ENCODE measurements at places on chromosomes 7 and 10. TPM values are rescaled to one million over a fixed set of nuclear protein-coding genes. Genes with fewer than 3 reads are reported as not detected.
A peak's percentile ranks its signal among the peaks of the same experiment; 100 is the strongest.

CACUL1 gene
- 25.6 TPM for total RNA-seq

PNLIPRP1 gene
- total RNA-seq: not detected

LCOR gene
- total RNA-seq: 34.0 TPM

SLC13A1 gene
- total RNA-seq: not detected

DNA sequence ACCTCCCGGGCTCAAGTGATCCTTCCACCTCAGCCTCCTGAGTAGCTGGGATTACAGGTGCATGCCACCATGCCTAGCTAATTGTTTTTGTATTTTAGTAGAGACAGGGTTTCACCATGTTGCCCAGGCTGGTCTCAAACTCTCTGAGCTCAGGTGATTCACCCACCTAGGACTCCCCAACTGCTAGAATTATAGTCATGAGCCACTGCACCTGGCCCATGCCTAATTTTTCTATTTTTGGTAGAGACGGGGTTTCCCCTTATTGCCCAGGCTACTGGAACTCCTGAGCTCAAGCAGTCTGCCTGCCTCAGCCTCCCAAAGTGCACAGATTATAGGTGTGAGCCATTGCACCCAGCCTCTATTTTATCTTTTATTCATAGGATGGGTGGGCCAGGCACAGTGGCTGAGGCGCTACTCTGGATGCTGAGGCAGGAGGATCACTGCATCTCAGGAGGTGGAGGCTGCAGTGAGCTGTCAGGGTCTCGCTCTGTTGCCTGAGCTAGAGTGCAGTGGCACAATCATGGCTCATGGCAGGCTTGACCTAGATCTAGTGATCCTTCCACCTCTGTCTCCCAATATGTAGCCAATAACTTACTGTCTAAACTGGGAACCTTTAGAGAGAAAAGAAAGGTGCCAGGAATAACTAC lies 31.3 kb upstream of the STOX1 start:
- DNase-seq: no peak
- no peak overlapping the region for H3K27ac ChIP-seq
- peaks cover 20% of the 10 kb centered on the region for H3K36me3 ChIP-seq

DNA sequence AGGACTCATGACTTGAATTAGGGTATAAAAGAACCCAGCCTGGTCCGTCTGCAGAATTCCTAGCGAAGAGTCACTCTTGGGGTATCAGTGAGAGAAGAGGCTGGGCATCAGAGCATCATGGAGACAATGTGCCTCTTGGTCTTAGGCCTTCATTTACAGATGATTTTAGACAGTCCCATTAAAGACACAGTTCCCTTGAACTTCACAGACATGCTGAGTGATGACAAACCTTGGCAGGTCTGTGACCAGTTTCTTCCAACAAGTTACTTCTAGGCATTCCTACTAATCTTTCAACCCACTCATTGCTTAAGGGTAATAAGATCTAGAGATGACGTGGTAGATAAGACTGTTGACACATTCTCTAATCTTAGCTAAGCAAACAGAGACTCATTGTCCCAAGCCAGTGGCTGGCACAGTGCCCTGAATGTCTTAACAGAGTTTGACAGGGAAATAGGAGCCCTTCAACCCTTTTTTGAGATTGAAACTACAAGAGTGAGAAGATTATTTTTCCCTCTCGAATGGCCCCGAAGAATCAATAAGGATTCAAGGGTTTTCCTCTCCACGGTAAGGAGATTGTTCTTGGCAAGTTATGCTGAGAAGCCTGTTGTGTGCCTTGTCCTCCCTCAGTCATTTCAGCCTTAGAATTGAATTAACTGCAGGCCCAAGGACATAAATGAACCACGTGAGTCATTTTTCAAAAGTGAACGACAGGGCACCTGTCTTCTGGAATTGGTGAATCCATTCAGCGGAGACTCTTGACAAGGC lies 281.1 kb downstream of the CCDC3 start:
- no peaks in the 10 kb centered on the region for H3K27me3 ChIP-seq
- no peak overlapping the region for H3K4me3 ChIP-seq
- DNase-seq: no peak

GRCh38 chr10:15661574-15661973 lies 58.1 kb downstream of the ITGA8 start:
- no peak for DNase-seq
- no peak overlapping the region for H3K4me3 ChIP-seq
- no peak overlapping the region for H3K27ac ChIP-seq
- H3K4me1 ChIP-seq: no peaks in the 10 kb centered on the region

DNA sequence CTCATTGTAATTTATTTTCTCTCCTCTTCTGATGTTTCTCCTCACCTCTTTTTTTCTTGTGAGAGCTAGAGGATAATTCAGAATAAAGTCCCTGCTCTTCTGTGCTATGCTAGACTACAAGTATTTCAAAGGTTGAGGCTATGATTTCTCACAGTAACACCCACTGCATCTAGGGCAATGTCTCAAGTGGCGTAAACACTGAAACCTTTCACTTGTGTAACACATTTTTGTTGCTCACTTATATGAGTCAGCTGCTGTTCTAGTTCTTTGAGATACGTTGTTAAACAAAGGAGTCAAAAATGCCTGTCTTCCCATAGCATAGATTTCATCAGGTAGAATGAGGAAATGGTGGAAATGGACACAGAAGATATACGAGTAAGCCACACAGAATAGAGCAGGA lies 305.1 kb upstream of the PITRM1 start:
- peaks cover 10% of the 10 kb centered on the region for H3K4me1 ChIP-seq
- H3K27ac ChIP-seq: no peak overlapping the region
- H3K36me3 ChIP-seq: peaks cover 1% of the 10 kb centered on the region
- no peak overlapping the region for H3K4me3 ChIP-seq
- peaks cover 20% of the 10 kb centered on the region for H3K27me3 ChIP-seq

GRCh38 chr10:109405338-109405737 lies 518.0 kb downstream of the XPNPEP1 start:
- H3K36me3 ChIP-seq: no peaks in the 10 kb centered on the region
- no peaks in the 10 kb centered on the region for H3K4me1 ChIP-seq
- H3K4me3 ChIP-seq: no peak overlapping the region
- H3K27me3 ChIP-seq: no peaks in the 10 kb centered on the region

- H3K4me1 ChIP-seq: no peaks in the 10 kb centered on the region
- H3K27ac ChIP-seq: no peak overlapping the region
- no peaks in the 10 kb centered on the region for H3K36me3 ChIP-seq
- DNase-seq: no peak
Measured at GRCh38 chr10:131230641-131231322, 80.7 kb downstream of the TCERG1L start.

DNA sequence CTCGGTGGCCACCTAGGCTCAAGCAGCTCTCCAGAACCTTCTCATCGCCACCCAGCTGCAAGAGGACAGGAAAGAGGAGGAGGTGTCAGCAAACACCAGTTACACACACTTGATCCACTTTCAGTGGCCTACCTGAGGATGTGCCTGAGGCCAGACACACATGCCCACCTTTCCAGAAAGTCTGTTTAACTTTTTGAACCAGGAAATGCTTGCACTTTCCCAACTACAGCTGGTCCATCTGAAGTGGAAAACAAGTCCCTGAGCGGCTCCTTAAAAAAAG lies 15.7 kb upstream of the CYREN start:
- no peak overlapping the region for H3K4me3 ChIP-seq
- peaks cover 16% of the 10 kb centered on the region for H3K4me1 ChIP-seq
- no peak for DNase-seq
- H3K36me3 ChIP-seq: peaks cover 61% of the 10 kb centered on the region
- no peak overlapping the region for H3K27ac ChIP-seq

DNA sequence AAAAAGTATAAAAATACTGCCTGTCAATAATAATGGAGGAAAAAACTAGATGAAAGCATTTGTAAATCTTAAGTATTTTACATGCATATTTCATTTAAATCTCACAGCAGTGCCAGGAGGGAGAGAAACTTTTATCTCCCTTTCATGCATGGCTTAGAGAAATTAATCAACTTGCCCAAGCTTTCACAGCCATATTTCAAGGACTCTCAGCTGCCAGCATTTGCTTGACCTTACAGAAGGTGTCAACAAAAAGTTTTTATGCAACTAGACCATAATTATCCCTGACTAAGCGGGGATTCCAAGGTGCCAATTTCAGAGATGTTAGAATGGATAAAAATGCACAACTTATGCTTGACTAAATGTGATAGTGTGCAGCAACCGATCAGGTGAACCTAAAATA lies 125.4 kb downstream of the ZFAND4 start:
- no peak overlapping the region for H3K27ac ChIP-seq
- no peak overlapping the region for H3K4me3 ChIP-seq
- no peaks in the 10 kb centered on the region for H3K27me3 ChIP-seq
- DNase-seq: no peak
- H3K4me1 ChIP-seq: no peaks in the 10 kb centered on the region

DNA sequence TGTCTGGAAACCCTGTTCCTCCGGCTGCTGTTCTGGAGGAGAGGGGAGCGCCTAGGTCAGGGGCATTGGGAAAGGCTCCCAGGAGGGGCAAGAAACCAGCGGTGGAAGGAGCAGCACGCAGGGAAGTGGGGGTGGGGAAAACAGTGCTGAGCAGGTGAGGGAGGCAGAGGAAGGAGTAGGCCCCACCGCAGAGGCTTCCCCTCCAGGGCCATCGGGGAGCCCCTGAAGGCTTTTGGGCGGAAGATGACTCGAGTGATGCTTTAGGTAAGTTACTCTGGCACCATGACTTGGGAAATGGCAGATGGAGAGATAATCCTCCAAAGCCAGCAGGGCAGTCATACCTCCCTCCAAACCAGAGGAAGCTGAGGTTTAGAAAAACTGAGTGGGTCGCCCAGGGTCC lies 106.5 kb upstream of the ANLN start:
- peaks cover 1% of the 10 kb centered on the region for H3K36me3 ChIP-seq
- no peak overlapping the region for H3K4me3 ChIP-seq
- H3K27ac ChIP-seq: peak overlapping the region; percentile 22
- H3K4me1 ChIP-seq: peaks cover 79% of the 10 kb centered on the region
- H3K27me3 ChIP-seq: peaks cover 17% of the 10 kb centered on the region

DNA sequence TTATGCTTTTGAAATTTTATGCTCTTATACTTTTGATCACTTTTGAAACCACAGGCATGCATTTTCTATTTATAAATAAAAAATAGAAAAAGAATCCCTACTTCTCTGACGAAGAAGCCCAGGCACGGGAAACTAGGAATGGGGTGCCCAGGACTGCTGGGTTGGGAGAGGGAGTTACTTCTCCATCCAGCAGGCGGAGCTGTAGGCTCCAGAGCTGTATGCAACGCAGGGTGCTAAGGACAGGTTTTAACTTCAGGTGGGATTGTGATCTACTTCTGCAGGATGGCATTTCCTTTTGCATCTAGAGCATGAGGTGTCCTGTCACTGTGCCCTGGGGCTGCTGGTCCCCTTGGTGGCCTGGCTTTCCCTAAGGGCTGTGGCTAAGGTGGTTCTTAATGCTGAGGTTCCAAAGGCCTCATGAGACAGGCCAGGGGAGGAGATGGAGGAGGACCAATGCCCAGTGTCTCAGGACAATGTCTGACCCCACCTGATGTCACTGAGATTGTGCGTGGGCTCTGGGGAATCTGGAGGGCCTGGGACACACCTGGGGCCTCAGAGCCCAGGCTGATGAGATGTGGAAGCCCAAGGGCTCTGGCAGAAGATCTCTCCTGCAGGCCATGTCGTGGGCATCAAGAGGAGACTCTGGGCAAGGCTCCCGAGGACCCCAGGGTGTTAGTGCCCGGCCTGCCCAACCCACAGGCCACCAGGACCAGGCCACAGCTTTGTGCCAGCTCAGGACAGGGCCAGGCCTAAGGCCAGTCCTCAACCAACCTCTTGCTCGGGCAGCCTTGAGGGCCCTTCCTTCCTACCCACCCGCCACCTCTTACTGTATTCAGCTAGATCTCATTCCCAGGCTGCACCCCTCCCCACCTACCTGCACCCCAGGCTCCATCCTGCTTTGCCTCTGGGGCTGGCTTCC lies 507 bp downstream of the CCDC201 start:
- no peaks in the 10 kb centered on the region for H3K4me1 ChIP-seq
- H3K4me3 ChIP-seq: no peak overlapping the region
- no peak for DNase-seq

GRCh38 chr7:34844936-34845665 lies 187.1 kb downstream of the NPSR1 start:
- DNase-seq: no peak
- H3K27me3 ChIP-seq: peaks cover 3% of the 10 kb centered on the region
- H3K4me3 ChIP-seq: no peak overlapping the region
- no peak overlapping the region for H3K27ac ChIP-seq
